ENCODE measurements at places on chromosomes 6 and 20.

GRCh38 chr6:135066806-135067205 is 12.2 kb upstream of the HBS1L start:
- no peak for DNase-seq

GRCh38 chr6:20559924-20560551 is 25.8 kb downstream of the CDKAL1 start:
- no peak for DNase-seq

DNA sequence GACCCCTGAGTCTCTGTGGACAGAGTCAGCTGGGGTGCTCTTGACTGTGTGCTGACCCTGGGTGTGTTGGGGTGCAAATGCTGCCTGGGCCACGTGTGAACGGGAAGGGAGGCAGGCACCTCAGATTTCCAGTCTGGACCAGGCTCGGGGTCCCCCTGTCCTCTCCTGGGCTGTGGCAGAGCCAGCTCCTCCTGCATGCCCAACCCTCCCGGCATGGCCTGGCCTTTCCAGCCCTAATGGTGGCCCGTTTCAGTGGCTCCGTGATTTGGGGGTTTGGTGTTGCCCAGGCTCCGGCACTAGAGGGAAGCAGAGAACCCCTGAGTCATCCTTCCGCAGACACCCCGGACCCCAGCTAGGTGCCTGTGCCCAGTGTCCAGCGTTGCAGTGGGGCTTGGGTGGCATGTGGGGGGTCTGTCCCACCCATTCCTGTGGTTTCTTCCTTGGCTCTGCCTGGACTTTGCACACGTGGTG is 9.1 kb downstream of the RBM38 start:
- peak; percentile 72 for DNase-seq

DNA sequence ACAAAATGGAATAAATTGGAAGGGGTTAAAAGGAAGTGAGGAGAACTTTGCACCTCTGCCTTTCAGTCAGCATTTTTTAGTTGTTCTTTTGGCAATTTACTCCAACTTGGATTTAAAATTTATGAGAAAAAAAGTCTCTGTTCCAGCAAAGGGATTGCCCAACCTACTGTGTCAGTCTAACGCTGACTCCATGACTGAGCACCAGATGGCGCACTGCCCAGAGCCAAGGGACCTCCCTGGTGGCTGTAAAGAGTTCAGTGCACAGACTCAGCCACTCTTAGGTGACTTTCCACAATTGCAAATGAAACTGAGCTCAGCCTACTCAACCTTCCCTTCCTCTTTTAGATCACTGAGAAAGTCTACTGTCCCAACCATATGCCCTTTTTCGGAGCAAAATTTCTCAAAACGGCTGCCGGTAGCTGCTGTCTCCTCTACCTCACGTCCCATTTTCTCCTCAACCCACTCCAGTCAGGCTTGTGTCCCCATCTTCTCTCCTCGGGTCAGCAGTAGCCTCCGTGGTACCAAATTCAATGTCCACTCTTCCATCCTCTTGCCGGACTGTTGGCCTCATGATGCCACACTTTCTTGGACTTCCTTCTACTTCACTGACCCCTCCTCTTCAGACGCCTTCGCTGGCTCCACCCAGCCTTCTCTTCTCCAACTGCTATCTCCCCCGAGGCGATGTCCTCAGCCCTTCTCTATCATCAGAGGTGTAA is 38.7 kb downstream of the GSTA2 start:
- DNase-seq = peak; percentile 85

- DNase-seq = no peak
These were observed 33.1 kb downstream of the MYLIP start for GRCh38 chr6:16162003-16162402.

GRCh38 chr6:18362058-18362561 is 25.0 kb upstream of the RNF144B start:
- no peak for DNase-seq

DNA sequence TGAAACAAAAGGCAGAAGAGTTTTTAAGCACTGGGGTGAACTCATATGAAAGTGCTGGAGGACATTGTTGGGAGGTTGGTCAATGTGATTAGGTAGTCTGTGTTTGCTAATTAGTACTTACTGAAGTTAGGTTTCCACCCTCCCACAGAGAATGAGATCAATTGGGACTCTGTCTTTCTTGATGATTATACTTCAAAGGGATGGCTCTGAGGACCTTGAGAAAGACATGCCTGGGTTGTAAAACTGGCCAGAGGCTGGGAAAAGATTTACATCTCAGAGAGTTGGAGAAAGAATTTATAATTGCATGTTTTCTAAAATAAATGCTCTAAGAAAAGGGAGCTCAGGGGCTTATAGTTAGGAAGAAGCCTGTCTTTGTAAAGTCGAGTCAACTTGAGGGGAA is 74.0 kb downstream of the CD109 start:
- DNase-seq = no peak

- no peak for DNase-seq
These were observed 82.0 kb downstream of the PTPRK start for GRCh38 chr6:128438393-128438792.

DNA sequence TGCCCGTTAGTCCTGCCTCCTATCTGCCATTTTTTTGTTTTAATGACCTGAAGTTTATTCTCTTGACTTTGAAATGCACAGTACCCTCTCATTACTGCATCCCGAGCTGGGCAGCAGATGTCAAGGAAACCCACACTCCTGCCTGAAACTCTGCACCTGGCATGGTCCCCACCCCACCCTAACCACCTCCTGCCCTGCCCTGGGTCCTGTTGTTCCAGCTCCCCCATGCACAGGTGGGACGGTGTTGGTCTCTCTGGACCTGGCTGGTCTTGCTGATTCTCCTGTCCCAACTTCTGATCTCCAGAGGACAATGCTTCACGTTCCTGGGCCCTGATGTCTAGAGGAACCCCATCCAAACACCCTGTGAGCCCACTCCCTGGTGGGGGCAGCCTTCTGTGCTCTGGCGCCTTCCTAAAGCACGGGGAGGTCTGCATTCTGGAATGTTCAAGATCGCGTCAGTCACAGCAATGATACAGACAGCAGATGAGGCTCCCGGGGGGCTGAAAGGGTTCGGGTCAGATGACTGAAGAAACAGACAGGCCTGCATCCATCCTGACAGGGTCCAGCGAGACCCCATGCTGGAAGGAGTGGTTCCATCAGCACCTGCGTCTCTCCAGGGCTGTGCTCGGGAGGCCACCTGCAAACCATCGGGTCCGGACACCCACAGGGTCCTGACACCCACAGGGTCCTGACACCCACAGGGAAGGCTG is 73.6 kb downstream of the ERMARD start:
- no peak for DNase-seq

DNA sequence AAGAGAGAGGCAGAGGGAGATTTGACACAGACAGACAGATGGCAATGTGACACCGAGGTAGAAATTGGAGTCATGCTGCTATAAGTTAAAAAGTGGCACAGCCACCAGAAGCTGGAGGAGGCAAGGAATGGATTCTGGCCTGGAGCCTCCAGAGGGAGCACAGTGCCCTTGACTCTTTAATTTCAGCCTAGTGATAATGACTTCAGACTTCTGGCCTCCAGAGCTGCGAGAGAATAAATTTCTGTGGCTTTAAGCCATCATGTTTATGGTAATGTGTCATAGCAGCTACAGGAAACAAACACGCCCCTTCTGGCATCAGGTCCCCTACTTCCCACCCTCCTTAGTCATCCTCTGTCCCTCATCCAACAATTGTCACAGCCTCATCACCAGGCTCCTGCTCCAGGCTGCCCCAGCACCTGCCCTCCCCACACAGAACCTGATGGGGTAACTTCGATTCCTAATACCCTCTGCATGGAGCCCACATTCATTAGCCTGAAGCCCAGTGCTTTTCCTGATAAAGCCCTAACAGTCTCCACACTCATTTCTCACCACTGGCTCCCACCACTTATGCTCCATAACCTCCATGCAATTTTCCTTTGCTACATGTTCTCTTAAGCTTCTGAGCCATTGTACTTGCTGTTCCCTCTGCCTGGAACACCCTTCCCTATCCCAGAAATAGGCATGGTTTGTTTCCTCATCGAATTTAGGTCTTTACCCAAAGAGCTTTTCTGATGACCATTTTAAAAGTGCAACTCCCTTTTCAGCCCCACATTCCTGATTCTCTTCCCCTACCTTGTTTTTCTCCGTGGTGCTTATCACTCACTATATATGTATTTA is 69.7 kb upstream of the TOX2 start:
- no peak for DNase-seq

DNA sequence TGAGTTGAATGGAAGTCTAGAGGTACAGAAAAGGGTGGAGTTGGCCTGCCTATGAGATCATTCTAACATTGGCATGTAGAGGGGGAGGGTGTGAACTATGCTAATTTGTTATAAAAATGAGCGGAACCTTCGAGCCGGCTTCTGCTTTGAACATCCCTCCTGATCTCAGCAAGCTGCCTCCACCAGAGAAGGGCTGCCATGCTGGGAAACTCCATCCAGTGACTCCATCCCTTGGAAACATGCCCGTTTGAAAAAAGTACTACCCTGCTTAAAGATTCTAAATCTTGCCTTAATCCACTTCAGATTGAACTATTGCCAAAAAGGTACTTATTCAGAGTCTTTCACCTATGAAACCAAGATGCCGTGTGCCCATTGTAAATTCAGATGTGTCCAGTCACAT is 43.6 kb upstream of the TMEM170B start:
- DNase-seq = peak; percentile 21

DNA sequence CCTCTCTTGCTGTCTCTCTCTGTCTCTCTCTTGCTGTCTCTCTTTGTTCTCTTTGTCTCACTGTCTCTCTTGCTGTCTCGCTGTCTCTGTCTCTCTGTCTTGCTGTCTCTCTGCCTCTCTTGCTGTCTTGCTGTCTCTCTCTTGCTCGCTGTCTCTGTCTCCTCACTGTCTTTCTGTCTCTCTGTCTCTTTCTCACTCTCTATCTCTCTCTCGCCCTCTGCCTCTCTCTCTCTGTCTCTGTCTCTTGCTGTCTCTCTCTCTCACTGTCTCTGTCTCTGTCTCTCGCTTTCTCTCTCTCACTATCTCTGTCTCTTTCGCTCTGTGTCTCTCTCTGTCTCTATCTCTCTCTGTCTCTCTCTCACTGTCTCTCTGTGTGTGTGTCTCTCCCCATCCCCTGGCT is 92.9 kb upstream of the MC3R start:
- no peak for DNase-seq
